ENCODE measurements at places on chromosomes 12 and 14. TPM values are rescaled to one million over a fixed set of nuclear protein-coding genes. Genes with fewer than 3 reads are reported as not detected.

DNA sequence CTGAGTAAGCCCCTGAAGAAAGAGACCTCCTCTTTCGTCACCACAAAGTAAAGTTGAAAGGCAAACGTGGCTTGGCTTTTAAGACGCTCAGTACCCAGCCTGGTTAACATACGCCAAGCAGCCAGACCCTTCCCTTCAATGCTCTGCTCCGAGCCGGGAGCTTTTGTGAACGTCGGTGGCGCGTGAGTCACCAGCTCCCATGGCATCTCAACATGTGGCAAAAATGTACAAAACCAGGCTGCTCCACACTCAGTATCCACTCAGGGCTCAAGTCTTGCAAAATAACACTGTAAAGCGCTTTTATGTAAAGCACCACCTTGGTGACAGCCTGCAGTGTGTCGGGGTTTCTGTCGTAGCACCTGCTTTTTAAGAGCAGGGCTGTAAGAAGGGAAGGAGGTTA, 89.0 kb downstream of the SETD3 start:
- peaks cover 2% of the 10 kb centered on the region for H3K27me3 ChIP-seq
- DNase-seq, result no peak
- no peak overlapping the region for H3K4me3 ChIP-seq
- H3K36me3 ChIP-seq, result no peaks in the 10 kb centered on the region
- H3K4me1 ChIP-seq, result peaks cover 6% of the 10 kb centered on the region

- no peaks in the 10 kb centered on the region for H3K27me3 ChIP-seq
- no peaks in the 10 kb centered on the region for H3K36me3 ChIP-seq
- H3K4me3 ChIP-seq, result no peak overlapping the region
- H3K4me1 ChIP-seq, result peaks cover 85% of the 10 kb centered on the region
- H3K27ac ChIP-seq, result no peak overlapping the region
Observed at GRCh38 chr14:69630360-69630759, 19.0 kb downstream of the SUSD6 start.

DNA sequence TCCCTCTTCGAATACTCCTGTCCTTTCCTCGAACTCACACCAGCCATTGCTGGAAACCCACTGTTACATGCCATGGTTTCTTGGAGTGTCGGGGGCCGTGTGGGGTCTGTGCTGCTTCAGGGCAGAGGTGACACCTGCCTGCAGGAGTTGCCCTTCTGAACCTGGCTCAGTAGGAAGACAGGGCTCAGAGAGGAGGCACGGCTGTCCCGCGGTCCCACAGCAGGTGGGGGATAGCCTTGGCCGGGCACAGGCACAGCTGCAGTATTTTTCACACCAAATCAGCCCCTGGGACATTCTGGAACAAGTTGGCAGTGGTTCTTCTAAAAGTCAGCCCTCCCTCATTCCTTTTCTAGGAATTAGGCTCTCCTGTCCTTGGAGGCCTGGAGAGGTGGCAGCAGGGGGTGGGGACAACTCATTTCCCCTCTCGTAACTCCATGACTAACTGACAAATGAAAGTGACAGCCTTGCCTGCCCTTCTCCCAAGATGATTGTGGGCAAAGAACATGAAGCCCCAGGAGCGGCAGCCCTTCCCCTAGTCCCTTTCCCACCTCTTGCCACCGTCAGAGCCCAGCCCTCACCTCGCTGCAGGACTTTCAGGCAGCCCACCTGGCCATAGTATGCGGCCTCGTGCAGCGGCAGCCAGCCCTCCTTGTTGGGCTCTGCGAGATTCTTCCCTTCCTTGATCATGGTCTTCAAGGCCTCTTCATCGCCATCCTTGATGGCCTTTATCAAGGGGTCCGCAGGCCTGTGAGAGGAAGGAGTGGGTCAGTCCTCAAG, 22.4 kb downstream of the ASB2 start:
- peaks cover 72% of the 10 kb centered on the region for H3K4me1 ChIP-seq
- DNase-seq, result no peak
- H3K27me3 ChIP-seq, result no peaks in the 10 kb centered on the region
- peaks cover 20% of the 10 kb centered on the region for H3K36me3 ChIP-seq
- no peak overlapping the region for H3K4me3 ChIP-seq

FIGNL2 gene
- not detected for polyA plus RNA-seq

DNA sequence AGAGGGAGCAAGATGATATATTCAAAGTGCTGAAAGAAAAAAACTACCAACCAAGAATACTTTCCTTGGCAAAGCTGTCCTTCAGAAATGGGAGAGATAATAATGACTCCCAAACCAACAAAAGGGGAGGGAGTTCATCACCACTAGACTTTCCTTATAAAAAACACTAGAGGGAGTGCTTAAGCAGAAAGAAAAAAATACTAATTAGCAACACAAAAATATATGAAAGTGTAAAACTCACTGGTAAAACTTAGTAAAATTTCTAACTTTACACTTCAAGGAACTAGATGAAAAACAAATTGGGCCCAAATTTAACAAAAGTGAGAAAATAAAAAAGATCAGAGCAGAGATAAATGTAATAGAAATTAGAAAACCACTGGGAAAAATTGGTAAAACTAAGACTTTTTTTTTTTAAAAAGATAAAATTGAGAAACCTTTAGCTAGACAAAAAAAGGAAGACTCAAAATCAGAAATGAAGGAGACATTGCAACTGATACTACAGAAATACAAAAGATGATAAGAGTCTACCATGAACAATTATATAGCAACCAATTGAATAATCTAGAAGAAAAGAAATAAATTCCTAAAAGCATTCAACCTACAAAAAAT, 60.4 kb upstream of the FAR2 start:
- no peak overlapping the region for H3K4me3 ChIP-seq
- DNase-seq, result no peak
- no peaks in the 10 kb centered on the region for H3K4me1 ChIP-seq
- no peaks in the 10 kb centered on the region for H3K36me3 ChIP-seq
- no peaks in the 10 kb centered on the region for H3K27me3 ChIP-seq
- H3K27ac ChIP-seq, result no peak overlapping the region

GRCh38 chr12:84502907-84503787, 409.5 kb downstream of the SLC6A15 start:
- no peak overlapping the region for H3K27ac ChIP-seq
- no peaks in the 10 kb centered on the region for H3K36me3 ChIP-seq
- H3K4me3 ChIP-seq, result no peak overlapping the region
- H3K27me3 ChIP-seq, result no peaks in the 10 kb centered on the region

GRCh38 chr14:58637391-58638230, at the start of gene DACT1:
DACT1 (plus strand) TSS chr14:58637962; CDS start chr14:58638203, 241 bp downstream.
- H3K27ac ChIP-seq, result peak within 1 kb of the TSS; percentile 87
- peak; percentile 84 for DNase-seq
- no peaks in the 10 kb centered on the region for H3K4me1 ChIP-seq
- H3K4me3 ChIP-seq, result peak within 1 kb of the TSS; percentile 79
- H3K36me3 ChIP-seq, result peaks cover 17% of the 10 kb centered on the region
- H3K27me3 ChIP-seq, result no peaks in the 10 kb centered on the region

DNA sequence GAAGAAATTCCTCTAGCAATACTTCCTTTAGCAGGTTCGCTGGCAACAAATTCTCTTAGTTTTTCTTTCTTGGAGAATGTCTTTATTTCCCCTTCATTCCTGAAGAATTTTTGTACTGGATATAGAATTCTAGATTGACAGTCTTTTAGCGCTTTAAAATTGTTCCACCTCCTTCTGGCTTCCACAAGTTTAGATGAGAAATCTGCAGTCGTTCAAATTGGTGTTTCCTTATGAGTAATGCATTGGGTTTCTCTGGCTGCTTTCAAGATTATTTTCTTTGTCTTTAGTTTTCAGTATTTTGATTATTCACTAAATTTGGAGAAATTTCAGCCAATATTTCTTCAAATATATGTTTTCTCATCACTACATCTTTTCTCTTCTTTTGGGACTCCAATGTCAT, 33.3 kb upstream of the FGF6 start:
- no peak overlapping the region for H3K27ac ChIP-seq
- H3K27me3 ChIP-seq, result no peaks in the 10 kb centered on the region
- H3K36me3 ChIP-seq, result no peaks in the 10 kb centered on the region
- H3K4me1 ChIP-seq, result no peaks in the 10 kb centered on the region

- no peaks in the 10 kb centered on the region for H3K4me1 ChIP-seq
- DNase-seq, result peak; percentile 61
- peaks cover 8% of the 10 kb centered on the region for H3K27me3 ChIP-seq
- H3K36me3 ChIP-seq, result no peaks in the 10 kb centered on the region
Observed at GRCh38 chr12:130762319-130762675, 46.2 kb upstream of the RIMBP2 start.

GLS2 gene
- 1.2 TPM for polyA plus RNA-seq

NTF3 gene
- not detected for polyA plus RNA-seq

DNA sequence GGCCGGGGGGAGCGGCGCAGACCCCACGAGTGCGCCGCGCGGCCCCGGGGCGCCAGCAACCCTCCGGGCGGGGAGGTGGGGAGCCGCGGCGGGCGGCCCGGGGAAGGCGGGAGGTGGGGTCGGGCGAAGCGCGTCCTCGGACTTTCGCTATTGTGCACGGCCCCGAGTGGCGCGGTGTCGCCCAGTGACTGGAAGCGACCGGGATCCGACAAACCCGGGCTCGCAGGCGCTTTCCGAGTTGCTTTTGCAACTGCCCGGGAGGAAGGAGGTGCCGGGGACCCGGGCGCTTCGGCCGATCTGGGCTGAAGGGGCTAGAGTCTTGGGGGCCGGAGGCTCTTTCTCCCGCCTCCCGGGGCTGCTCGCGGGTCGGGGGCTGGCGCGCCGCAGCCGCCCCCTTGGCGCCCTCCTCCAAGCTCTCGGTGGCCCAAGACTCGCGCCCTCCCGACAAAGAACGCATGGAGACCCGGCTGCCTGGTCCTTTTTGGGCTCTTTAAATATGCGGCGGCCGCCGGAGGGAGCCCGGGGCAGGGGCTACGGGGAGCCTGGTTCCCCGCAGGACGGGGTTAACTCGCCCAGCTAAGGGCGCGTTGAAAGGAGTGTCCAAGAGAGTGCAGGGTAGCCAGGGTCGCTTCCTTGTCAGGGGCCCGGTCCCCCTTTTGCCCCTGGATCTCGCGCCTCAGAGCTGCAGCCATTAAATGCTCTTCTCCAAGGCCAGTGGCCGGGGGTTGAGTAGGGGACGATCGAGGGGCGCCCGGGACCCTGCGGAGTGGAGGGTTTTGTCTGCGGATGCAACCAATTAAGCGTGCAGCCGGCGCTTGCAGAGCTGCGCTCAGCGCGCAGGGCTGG, 1.4 kb downstream of the HMGA2 start:
- H3K27me3 ChIP-seq, result peaks cover 50% of the 10 kb centered on the region
- no peak overlapping the region for H3K27ac ChIP-seq

RNASE3 gene
- polyA plus RNA-seq, result not detected

DNA sequence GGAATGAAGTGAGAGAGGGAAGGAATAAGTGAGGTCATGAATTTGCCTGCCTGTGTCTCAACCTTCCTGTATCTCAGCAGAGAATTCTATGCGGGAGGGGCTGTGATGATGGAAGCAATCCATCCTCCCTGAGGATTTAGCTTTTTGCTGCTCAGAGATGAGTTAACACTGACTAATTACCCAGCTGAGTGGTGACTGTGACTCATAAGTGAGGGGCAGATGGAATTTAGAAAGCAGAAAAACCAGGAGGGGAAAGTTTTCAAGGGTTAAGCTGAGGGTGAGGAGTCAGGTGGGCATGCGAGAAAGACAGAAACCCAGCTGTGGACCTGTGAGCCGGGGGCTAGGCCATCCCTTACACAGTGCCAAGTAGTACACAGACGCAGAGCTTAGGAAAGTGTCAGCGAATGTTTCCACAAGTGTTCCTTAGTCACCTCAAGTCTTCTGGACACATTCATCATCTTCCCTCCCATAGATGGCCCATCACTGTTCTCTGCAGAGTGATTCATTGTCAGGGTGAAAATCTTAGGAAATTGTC, 277.9 kb downstream of the IPO8 start:
- no peak overlapping the region for H3K27ac ChIP-seq
- no peak for DNase-seq
- no peak overlapping the region for H3K4me3 ChIP-seq
- no peaks in the 10 kb centered on the region for H3K27me3 ChIP-seq
- H3K4me1 ChIP-seq, result no peaks in the 10 kb centered on the region
- H3K36me3 ChIP-seq, result no peaks in the 10 kb centered on the region

OTX2 gene
- polyA plus RNA-seq, result not detected

VRTN gene
- polyA plus RNA-seq, result 0.23 TPM

- no peak for DNase-seq
- no peaks in the 10 kb centered on the region for H3K27me3 ChIP-seq
- no peaks in the 10 kb centered on the region for H3K36me3 ChIP-seq
Observed at GRCh38 chr12:77816196-77816595, 14.5 kb upstream of the NAV3 start.

GRCh38 chr14:81485781-81486180, 47.9 kb downstream of the SEL1L start:
- no peak overlapping the region for H3K27ac ChIP-seq
- no peaks in the 10 kb centered on the region for H3K27me3 ChIP-seq
- peaks cover 17% of the 10 kb centered on the region for H3K36me3 ChIP-seq
- DNase-seq, result no peak

DNA sequence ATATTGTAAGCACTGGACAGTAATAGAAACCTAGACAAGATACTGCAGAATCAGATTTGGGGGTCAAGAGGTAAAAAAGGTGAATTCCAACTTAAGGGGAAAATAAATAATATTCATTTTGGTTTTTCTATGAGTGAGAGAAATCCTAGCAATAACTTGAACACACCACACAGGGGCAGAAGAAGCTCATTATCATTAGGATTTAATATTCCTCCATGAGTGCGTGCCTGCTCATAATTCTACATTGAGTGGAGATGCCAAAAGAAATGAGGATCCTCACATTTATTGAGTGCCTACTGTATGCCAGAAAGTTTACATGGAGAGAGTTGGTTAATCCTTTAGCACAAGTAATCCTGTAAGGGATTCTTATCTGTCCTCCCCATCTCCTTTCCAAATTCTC, 40.5 kb upstream of the C14orf132 start:
- no peaks in the 10 kb centered on the region for H3K36me3 ChIP-seq
- no peaks in the 10 kb centered on the region for H3K4me1 ChIP-seq
- H3K27ac ChIP-seq, result no peak overlapping the region
- no peak overlapping the region for H3K4me3 ChIP-seq
- peaks cover 11% of the 10 kb centered on the region for H3K27me3 ChIP-seq

DNA sequence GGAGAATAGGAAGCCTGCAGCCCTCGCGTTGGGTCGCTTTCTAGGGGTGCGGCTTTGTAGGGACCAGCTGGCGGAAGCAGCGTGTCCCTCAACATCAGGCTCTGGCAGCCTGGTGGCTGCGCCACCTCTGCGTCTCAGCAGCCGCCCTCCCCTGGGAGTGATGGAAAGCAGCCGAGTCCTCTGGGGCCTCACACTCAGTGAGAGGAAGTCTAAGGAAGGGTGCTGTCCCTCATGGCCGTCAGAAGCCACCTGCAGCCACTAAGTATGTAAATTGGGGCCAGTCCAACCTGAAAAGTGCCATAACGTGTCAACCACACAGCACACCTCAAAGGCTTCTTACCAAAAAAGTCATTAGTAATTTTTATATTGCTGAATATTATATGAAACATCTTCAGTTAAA, 80.3 kb downstream of the WDR20 start:
- no peaks in the 10 kb centered on the region for H3K27me3 ChIP-seq
- H3K27ac ChIP-seq, result no peak overlapping the region
- no peak overlapping the region for H3K4me3 ChIP-seq
- H3K4me1 ChIP-seq, result peaks cover 12% of the 10 kb centered on the region
- H3K36me3 ChIP-seq, result no peaks in the 10 kb centered on the region

Data from sigmoid colon (tissue), 7 donors.